NCI-H2107 (cell line): ENCODE measurements at places on chromosomes 1 and 21.
A peak's percentile ranks its signal among the peaks of the same experiment; 100 is the strongest.

GRCh38 chr1:34405266-34405959 is 228.7 kb downstream of the C1orf94 start:
- DNase-seq: no peak

DNA sequence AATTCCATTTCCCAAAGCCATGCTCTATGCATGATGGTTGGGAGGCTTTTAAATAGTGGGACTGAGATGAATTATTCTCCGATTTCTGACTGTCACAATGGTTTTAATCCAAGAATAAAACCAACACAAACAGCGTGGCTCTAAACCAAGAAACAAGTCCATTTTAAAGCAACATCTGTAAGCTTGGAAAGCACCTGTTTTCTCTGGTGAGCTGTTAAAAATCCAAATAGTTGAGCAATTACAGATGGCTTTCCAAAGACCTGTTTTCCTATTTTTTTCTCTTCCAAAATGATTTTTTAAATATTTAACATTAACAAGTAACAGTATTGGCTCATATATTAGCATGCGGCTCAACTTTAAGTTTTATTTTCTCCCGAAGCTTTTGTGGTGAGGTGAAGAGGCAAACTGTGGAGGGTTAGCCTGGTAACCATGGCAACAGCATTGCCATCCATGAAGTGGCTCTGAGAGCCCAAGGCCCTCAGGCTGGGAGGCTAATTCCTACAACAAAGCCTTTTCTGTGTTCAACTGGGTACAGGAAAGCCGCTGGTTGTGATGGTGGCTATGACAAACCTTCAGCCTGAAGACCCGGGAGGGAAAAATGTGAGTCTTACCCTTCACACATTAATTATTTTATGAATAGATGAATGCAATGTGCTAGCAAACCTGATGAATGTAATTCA is 56.7 kb upstream of the B3GALT5 start:
- peak; percentile 7 for DNase-seq

GRCh38 chr1:35577071-35577998 is 4.2 kb downstream of the TFAP2E start:
- no peak for DNase-seq

- DNase-seq: peak; percentile 34
Observed at GRCh38 chr21:41482301-41482700, 25.7 kb downstream of the TMPRSS2 start.

GRCh38 chr1:98732985-98733781 is 71.7 kb downstream of the SNX7 start:
- no peak for DNase-seq

DNA sequence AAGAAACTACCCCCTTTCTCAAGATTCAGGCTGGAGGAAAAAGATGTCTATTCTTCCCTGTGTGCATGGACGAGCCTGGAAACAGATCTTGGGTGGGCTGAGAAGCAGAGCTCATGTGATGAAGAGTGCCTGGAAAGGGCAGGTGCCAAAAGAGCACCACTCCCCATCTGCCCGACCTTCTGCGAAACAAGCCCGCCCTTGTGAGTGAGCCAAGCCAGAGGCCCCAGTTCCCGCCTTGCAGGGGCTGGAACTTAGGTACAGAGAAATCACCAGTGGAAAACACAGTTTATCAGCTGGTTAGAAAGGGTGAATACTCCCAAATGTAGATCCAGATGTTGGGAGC is 26.7 kb upstream of the A3GALT2 start:
- DNase-seq: no peak

- no peak for DNase-seq
Observed at GRCh38 chr1:67368046-67368514, 60.4 kb downstream of the IL12RB2 start.

GRCh38 chr1:233945573-233945972 is 41.1 kb downstream of the SLC35F3 start:
- DNase-seq: no peak

GRCh38 chr1:85137660-85138059 is 63.2 kb downstream of the SYDE2 start:
- peak; percentile 89 for DNase-seq

DNA sequence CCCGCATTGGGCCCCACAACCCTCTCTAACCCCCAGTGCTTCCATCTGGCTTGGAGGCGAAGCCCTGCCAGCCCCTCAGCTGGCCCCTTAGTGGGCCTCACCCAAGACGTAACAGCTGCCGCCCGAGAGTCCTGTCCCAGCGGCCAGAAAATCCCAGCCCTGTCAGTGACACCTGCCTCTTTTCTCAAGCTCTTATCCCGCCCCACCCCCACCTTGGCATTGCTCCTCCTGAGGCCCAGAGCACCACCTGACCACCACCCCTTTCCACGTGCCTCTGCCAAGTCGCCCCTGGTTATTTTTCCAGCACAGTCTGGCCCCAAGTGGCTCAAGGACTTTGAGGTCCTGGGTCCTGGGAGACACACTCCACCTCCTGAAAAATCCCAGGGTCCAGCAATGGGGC is 5.9 kb upstream of the CTRC start:
- DNase-seq: no peak

DNA sequence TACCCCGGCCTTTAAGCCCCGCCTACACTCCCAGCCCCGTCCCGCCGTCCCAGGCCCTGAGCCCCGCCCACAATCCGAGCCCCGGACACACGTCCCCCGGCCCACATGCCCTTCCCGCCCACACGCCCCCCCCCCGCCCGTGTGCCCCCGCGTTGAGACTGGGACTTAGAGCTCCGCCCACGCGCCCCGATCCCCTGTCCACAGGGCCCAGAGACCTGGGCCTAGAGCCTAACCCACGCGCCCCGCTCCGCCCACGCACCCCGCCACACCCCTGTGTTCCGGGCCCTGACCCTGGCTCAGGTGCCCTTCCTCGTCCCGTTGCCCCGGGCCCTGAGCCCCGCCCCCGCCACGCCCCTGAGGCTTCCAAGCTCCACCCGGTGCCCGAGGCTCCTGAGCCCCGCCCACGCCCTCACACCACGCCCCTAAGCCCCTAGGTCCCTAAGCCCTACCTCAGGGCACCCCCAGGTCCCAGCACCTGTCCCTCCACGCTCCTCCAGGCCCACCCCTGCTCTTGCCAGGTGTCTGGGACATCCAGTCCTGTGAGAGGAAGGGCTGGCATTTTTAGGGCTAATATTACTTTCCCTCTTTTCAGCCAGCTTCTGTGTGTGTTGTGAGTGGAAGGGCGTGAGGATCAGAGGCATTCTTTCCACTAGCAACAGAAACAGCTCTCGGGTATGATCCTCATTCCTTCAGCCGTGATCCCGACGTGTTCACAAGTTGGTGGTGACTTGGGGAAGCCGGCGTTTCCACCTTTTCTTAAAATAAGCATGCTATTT is 552 bp upstream of the GPR157 start:
- DNase-seq: no peak

GRCh38 chr1:203120325-203121153 is 7.0 kb upstream of the ADORA1 start:
- DNase-seq: no peak

DNA sequence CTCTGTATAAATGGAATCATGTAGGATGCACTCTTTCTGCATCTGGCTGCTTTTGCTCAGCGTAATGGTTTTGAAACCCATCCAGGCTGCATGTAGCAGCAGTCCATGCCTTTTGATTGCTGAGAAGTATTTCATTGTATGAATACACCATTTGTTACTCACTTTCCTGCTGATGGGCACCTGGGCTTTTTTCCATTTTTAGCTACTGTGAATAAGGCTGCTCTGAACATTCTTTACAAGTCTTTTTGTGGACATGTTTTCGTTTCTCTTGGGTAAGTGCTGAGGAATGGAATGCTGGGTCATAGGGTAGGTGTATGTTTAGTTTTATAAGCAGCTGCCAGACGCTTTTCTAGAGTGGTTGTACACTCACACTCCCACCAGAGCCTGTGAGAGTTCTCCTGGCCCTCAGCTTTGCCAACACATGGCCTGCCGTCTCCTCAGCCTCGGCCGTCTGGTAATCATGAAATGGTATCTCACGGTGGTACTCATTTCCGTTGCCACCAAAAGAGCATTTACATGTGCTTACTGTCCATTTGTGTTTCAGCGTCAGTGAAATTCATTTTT is 22.7 kb downstream of the SLX9 start:
- DNase-seq: no peak

- DNase-seq: no peak
Observed at GRCh38 chr1:155178441-155179111, 4.9 kb downstream of the TRIM46 start.

DNA sequence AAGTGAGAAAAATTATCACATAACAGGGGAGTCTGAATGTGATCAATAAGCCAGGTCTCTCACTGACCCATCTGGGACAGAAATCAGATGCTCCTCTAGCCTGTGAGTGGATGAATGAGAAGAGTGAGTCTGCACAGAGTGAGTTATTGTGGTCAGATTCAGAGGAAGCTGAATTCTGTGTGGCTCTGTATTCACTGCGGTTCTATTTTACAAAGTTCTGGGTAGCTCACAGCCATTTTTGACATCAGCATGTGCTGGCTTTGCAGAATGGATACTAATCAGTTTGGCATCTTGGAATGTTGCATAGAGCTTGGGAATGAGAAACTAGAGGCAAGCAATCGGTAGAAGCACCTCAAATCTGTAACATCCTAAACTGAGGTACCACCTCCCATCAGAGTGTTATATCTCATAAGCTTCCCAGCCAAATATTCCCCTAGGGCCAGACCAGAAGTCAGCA is 3.8 kb downstream of the COLGALT2 start:
- no peak for DNase-seq
